ENCODE measurements at places on chromosomes 3 and 15.

DNA sequence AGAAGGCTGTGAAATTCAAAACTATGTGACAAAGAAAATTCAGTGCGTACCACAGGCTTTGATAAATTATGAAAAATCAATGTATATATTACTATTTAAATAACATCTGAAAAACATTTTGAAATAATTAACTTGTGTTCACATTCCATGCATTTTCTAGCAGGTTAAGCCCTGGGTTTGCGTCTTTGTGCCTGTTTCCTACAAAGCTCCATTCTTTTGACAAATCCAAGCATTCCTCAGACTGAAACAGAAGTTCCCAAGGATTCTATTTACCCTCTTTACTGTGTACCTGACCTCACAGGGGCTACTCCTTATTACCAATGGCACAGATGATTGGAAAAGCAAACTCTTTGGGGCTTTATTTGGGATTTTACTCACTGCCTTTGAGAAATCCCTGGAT is 1.9 kb downstream of the PAQR9 start:
- DNase-seq = no peak

DNA sequence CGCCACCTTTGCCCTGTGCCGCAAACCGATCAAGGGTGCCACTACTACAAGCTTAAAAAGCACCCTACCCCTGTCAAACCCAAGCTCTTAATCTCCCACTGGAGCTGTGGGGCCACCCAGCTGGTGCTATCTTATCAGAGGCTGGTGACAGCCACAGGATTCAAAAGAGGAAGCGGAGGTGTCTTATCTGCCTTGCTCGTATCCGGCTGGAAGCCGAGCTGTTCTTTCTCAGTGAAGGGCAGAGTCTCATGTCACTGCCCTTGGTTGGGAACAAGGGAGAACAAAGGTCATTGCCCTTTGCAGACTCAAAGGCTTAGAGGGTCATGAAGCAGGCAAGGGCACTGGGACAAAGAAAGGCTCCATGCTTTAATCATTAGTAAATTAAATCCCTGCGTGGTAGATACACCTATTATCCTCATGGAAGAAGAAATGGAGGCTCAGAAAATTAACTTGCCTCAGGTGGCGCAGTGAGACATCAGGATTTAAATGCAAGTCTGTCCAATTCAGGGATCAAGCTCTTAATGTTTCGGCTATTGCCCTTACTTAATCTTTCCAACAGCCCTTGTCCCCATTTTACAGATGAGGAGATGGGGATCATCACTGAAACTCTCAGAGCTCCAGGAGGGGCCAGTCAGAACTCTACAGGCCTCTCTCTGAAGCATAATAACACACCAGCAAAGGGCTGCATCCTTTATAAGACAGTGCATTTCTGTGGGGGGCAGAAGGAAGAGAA is 360.0 kb upstream of the PROK2 start:
- DNase-seq = no peak

DNA sequence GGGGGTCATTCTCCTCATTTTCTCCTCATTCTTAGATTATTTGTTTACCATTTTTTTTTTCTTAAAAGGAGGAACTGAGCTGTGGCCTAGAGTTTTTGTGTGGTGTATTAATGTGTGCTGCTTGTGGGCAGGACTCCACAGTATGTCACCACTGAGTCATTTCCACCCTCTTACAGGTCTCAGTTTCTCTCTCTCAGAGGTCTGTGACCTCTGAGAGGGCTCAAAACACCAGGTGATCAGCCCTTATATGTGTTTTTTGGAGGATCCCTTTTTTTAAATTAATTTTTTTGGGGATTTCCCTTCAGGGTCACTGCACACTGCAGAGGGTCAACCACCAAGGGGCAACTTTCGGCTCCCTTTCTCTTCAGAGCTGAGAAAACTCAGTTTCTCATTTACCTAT is 166.4 kb downstream of the SUCNR1 start:
- no peak for DNase-seq

DNA sequence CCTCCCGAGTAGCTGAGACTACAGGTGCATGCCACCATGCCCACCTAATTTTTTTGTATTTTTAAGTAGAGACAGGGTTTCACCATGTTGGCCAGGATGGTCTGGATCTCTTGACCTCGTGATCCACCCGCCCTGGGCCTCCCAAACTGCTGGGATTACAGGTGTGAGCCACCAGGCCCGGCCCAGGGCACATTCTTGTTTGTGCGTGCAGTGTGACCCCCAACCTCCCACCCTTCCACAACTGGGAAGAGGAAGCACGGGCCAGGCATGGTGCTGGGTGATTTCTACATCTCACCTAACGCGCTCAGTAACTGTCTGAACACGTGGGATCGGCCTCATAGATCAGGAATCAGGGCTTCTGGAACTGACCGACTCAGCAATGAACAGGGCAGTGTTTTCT is 48.0 kb downstream of the KLHL6 start:
- DNase-seq = no peak

DNA sequence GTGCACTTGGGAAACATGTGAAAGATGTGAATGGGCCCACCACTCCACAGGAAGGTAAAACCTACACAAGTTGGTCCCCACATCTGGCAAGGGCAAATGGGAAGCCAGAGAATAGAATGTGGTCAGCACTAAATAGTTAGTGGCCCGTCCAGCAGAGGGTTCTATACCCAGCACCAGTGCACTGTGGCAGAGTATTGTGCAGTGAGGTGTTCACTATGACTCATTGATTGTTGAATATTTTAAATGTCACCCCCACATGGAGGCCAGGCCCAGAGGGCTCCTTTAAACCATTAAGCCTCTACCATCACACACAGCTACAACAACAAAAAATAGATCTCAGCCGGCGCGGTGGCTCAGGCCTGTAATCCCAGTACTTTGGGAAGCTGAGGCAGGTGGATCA is 11.7 kb downstream of the FRMD5 start:
- DNase-seq = no peak

- no peak for DNase-seq
Measured at GRCh38 chr3:107493134-107493533, 29.6 kb upstream of the BBX start.

GRCh38 chr3:26590919-26591484 is 31.6 kb upstream of the LRRC3B start:
- DNase-seq = no peak

- no peak for DNase-seq
Measured at GRCh38 chr3:170560296-170560695, 25.6 kb downstream of the SLC7A14 start.

- peak; percentile 75 for DNase-seq
Measured at GRCh38 chr3:77412021-77412438, 372.1 kb downstream of the ROBO2 start.

DNA sequence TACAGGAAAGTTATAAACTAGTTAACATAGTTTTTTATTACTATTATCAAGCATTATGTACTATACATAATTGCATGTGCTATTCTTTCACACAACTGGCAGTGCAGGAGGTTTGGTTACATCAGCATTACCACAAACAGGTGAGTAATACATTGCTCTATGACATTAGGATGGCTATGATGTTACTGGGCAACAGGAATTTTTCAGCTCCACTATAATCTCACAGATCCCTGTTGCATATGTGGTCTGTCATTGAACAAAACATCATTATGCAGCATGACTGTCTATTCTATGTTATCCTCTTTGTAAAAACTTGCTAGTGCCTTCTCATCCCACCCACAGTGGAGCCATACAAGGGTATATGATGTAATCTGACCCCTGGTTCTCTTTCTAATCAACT is 36.5 kb upstream of the PDZRN3 start:
- peak; percentile 81 for DNase-seq

GRCh38 chr15:60118626-60119025 is 114.5 kb downstream of the FOXB1 start:
- no peak for DNase-seq

GRCh38 chr3:20023623-20024405 is 11.8 kb upstream of the PP2D1 start:
- no peak for DNase-seq

GRCh38 chr3:81837071-81837593 is 75.7 kb upstream of the GBE1 start:
- DNase-seq = no peak

DNA sequence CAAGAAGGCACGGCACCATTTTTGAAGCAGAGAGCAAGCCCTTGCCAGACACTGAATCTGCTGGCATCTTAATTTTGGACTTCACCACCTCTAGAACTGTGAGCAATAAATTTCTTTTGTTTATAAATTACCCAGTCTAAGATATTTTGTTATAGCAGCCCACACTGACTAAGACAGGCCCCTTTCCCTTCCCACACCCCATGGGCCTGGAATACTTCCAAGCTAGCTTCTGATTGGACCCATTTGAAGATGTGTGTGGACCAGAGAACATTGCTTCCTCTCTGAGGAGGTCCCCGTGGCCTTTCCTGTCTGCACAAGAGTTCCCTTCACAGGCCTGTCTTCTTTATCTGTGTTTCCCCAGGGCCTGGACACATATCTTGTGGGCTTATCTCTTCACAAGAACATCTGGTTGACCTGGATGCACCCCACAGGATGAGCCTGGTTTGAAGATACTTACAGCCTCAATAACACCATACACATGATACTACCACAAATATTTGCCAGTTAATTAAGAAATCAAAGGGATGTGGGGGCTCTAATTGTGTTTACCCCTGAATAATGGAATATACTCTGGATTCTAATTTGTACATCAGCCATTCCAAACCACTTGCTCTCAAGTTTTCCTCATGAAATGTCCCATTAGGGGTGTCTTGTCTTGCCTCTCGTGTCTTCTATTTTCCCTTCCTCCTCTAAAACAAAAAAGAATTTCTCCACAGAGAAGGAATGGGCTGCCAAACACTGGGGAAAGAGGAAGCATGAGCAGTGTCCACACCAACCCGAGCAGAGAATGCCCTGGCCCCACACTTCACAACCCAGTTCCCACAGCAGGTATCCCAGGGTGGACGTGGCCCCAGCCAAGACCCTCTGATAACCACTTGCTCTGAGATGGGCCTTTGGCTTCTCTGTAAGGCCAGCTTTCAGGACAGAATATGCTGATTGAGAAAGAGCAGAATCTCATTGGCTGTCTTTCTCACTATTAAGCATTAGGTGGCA is 42.5 kb downstream of the GLB1 start:
- DNase-seq = no peak

- DNase-seq = peak; percentile 29
Measured at GRCh38 chr3:69413551-69414207, 27.8 kb upstream of the FRMD4B start.

GRCh38 chr3:133999891-134000685 is 29.6 kb downstream of the SLCO2A1 start:
- no peak for DNase-seq

GRCh38 chr15:40911141-40911540 is 16.9 kb downstream of the VPS18 start:
- no peak for DNase-seq

DNA sequence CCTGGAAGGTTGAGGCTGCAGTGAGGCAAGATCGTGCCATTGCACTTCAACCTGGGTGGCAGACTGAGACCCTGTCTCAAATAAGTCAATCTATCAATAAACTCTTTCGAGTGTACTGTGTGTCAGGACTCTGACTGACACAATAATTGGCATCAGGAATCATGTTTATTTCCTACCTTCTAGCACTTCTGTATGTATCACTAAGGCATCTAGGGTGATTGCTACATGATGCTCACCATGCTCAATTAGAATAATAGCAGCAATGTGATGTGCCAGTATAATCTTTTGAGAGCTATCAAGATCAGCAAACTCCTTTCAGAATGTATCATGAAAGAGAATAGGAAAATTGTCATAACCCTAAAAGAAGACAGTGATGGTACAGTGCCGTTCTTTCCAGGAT is 95.3 kb downstream of the FMN1 start:
- DNase-seq = no peak

DNA sequence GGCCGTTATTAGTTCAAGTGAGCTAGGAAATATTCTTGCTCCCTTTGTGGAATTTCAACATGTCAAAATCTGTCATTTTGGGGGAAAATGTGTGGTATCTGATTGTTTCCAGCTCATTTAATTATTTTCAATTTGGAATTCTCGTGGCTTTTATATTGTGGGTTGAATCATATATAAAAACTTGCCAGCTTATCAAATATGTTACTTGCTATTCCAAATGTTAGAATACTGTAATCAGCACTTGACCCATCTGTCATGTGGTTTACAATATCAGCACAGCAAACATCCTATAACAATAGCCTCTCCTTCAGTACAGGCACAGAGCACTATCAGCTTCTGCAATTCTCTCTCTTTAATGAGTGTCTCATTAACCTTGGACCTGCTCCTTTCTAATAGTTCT is 130.2 kb upstream of the FEZF2 start:
- DNase-seq = no peak

- no peak for DNase-seq
Measured at GRCh38 chr15:31262143-31262530, 64.5 kb upstream of the KLF13 start.

Data from foreskin fibroblast (primary cell).